ENCODE measurements at places on chromosomes 12 and 14.

DNA sequence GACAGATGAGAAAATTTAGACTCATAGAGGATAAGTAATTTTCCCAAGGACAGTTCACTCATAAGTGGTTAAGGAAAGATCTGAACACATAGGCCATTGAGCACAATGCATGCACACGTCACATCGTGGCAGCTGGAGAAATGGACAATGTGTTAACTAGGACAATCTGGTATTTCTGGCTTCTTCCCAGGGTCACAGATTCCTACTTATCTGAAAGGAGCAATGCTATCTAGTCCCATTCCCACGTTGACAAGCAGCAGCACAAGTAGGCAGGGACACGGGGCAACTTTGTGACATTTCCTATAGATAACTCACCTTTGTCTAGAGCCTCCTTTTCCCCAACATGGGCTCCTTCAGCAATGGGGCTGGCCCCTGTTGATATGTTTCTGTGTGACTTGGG lies 6.7 kb upstream of the CMAS start:
- no peak for DNase-seq

- DNase-seq = no peak
These were observed 295.5 kb downstream of the EGLN3 start for GRCh38 chr14:33655421-33655820.

DNA sequence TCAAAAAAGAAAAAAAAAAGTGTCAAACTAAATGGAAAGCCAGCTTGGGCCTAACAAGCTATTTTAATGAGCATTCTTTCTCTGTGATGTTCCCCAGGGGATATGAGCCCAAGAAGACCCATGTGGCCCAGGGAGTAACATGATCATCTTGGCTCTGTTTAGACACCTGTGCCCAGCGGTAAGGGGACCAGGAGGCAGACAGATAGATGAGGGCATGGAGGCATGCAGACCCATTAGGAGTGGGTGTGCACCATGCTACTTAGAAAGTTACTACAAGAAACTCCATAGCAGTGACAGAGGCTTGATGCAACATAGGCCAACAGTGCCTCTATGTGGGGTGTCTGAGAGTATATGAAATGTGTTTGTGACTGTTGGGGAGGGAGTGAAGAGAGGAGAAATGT lies 3.1 kb upstream of the CREBL2 start:
- no peak for DNase-seq

GRCh38 chr14:103520657-103521437 lies 1.8 kb downstream of the CKB start:
- peak; percentile 81 for DNase-seq

DNA sequence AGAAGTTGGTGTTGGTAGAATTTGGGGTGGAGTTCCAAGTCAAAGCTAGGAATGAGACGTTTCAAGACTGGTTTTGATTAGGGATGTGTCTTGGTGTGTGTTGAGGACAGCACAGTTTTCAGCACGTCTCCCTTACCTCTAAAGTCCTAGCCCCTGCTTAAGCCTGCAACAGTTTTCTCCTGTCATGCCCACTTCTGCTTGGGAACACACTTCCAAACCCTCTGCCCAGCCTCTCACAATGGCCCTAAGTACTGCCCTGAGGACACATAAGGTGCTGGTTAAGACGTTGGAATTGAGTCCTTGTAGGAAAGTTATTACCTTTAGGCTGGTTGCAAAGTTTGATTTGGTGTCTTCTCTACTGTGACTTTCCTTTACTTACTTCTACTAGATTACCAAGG lies 710 bp upstream of the BMAL2 start:
- DNase-seq = no peak

All from posterior cingulate gyrus (tissue), 11 donors.